Activated CD4-positive, CD25-positive, alpha-beta regulatory T cell (primary cell): ENCODE measurements at places on chromosomes 12 and 14.

GRCh38 chr12:78792052-78792698 lies 72.4 kb upstream of the SYT1 start:
- DNase-seq: no peak

DNA sequence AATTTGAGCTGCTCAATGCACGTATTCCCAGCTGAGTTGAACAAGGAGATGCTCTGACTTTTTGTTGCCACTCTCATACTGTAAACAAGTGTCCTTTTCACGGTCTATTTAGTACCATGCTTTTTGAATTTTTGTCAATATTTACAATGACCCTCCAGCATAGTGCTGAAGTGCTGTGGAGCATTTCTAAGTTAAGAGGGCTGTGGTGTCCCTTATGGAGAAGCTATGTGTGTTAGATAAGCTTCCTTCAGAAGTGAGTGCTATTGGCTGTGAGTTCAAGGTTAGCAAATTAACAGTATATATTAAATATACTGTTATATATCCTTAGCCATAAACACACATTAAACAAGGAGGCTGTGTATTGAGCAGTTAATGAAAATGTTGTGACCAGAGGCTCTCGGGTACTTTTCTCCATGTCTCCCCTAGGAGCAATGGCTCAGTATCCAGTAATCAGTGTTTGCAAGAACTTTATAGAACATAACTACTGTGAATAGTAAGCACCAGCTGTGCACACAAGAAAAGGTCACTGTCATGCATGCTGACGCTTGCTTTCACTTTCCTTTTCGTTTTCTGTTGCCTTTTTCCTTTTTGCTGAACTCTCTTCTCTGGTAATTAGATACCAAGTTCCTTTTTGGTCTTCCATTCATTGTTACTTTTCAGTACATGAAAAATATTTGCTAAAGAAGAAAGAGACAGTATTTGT lies 187.2 kb upstream of the NEDD1 start:
- DNase-seq: no peak

DNA sequence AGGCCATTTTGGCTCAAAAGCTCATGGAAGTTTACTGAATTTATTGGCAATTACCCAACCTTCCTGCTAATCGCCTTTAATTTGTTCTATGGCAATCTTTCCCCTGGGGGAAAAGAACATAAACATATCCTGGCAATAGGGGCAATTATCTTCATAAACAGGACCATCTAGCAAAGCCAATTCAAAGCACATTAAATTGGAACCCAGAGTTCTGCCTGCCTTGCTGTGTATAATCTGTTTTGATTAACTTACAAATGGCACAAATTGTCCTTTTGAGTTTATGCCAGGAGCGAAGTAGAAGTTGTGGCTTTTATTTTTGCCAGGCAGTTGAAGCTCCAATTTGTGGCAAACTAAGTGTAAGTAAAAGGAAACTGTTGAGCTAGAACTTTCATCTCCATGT lies 68.6 kb downstream of the C12orf50 start:
- DNase-seq: no peak

DNA sequence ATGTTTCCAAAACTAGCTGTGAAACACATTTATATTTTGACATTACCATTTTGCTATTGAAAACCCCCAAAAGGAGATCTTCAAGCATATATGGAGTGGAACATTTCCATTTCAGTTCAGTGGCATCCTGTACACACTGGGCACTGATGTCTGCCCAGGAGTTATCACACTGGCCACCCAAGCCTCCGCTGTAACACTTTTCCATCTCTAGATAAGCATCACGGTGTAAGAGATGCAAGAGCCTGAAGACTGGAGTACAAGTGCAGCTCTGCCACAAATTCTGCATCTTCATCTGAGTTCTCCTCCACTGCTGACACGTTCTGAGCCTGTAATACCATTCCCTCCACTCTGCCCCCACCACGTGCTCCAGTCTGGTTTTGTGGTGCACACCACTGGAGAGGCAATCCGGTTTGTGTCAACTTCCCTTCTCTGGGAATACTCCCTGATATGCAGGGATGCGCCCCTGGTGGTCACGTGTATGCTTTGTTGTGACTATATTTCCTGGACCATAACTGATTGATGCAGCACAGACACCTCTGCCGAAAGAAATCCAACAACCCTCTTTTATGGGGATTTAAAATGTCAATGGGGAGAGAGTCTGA lies 12.7 kb downstream of the SPTLC2 start:
- no peak for DNase-seq

- DNase-seq: no peak
Observed at GRCh38 chr12:48280572-48280971, 70.1 kb downstream of the ZNF641 start.

- no peak for DNase-seq
Observed at GRCh38 chr12:10155966-10156365, 16.0 kb downstream of the OLR1 start.

- no peak for DNase-seq
Observed at GRCh38 chr14:43449291-43449690, 1057.8 kb downstream of the FSCB start.

- DNase-seq: no peak
Observed at GRCh38 chr14:52596861-52597260, 44.2 kb downstream of the GPR137C start.

DNA sequence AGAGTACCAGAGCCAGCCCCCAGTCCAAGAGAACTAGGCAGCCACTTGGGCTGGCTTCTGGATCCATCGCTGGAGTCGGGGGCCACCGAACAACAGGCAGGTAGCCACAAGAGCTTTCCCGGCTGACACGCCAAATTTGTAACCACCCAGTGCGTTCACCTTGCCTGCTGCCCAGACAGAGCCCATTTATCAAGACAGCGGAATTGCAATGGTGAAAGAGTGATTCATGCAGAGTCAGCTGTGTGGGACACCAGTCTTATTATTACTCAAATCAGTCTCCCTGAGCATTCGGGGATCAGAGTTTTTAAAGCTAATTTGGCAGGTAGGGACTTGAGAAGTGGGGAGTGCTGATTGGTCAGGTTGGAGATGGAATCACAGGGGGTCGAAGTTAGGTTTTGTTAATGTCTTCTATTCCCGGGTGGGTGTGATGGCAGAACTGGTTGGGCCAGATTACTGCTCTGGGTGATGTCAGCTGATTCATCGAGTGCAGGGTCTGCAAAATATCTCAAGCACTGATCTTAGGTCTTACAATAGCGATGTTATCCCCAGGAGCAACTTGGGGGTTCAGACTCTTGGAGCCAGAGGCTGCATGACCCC lies 64.3 kb downstream of the PDE6H start:
- DNase-seq: no peak

GRCh38 chr14:22088614-22089342 lies 415.2 kb upstream of the OR4E1 start:
- DNase-seq: no peak

DNA sequence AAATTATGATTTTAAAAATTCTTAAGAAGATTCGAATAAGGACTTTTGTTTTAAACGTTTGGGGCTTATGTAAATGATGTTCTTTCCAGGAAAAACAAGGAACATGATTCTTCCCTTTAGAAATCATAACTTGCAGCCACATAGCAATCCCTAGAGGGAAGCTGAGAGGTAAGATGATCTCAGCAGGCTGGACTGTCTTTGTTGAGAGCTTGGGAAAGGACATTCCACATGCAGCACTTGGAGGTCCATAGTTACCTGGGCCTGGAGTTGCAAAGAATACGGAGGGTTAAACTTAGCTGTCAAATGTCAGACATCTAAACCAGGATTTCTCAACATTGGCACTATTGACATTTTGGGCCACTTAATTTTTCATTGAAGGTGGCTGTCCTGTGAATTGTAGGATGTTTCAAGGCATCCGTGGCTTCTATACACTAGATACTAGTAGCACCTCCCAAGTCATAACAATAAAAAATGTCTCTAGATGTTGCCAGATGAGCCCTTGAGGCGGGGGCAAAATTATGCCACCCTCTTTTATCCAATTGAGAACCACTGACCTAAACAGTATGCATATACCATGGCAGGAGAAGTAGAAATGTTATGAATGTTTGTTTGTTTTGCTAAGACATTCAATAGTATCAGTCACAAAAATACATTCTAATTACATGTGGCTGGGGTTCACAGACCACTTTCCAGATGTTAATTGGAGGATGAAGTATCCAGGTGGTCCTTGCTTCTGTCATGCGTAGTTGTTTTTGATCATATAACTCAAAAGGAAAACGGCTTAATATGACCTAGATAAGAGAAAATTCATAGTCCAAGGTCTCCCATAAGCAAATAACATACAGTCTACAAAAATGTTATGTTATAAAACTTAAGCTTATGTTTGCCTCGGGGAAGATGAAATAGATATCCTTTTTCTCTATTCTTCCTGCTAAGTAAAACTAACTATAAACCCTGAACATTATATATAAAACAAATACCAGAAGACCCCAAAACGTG lies 30.5 kb downstream of the TTC6 start:
- no peak for DNase-seq

DNA sequence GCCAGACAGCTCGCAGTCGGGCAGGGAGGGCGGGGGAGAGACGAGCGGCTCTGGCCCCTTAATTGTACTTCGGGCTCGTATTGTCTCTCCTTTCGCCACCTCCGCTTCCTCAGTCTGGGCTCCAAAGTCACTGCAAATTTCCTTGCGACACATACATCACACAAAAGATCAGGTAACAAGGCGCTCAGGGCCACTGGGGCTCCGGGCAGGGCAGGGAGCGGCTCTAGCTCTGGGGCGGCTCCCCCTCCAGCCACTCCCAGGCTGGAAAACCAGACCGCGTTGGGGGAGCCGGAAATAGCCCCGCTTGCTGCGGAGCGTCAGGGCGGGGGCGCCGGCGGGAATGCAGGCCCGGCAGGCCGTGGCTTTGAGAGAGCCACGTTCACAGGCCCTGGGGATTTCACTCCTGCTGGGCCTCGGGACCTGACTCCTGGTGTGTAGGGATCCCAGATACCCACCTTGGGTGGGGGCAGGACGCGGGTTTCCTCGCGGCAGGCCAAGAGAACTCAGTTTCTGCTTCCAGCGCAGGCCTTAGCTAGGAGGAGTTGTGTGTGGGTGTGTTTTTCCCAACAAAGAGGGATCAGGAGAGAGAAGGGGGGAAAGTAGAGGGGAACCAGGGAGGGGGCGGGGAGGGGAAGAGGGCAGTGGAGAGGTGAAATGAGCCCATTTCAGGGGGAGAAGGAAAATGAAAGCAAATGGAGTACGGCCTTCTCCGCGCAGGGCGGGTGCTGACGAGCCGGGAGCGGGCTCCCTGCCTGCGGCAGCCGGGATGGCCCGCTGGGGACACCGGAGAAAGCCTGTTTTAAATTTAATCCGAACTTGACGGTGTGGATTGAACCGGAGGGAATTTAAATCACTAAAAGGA lies 4.4 kb upstream of the HOXC9 start:
- no peak for DNase-seq

GRCh38 chr12:41205070-41205709 lies 17.1 kb downstream of the PDZRN4 start:
- DNase-seq: no peak

DNA sequence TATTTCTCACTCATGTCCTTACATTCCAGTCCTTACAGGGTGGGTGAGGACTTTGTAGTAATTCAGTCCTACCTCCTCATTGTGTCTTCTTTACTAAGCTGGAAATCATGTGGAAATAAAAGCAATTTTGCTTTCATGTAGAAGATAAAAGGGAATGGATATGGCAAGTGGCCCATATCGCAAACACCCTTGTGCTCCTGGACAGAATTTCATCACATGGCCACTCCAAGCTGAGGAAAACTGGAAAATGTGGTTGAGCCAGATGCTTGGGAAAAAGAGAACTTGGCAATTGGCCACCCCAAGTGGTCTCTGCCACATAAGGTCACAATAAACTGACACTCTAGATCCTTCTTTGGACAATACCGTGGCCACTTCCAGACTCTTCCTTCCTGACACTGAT lies 64.2 kb upstream of the IFNG-AS1 start:
- no peak for DNase-seq

- no peak for DNase-seq
Observed at GRCh38 chr14:51482102-51482501, 169.6 kb upstream of the FRMD6 start.

DNA sequence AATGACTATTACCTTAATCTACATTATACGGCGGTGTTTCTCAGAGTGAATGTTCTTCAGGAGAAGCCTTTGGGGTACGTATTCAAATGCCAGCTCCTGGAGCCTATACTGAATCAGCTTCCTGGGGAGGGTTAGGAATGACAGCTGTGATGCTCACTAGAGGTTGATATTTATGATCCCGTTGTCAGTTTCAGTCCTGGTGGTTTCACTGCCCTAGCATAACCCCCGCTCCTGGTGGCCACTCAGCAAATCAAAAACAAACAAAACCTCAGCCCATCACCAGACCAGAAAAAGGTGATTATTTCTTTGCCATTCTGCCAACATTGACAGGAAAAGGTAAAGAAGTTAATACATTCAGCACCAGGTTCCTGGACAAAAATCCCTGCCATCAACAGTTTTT lies 136.5 kb upstream of the CRY1 start:
- DNase-seq: no peak

DNA sequence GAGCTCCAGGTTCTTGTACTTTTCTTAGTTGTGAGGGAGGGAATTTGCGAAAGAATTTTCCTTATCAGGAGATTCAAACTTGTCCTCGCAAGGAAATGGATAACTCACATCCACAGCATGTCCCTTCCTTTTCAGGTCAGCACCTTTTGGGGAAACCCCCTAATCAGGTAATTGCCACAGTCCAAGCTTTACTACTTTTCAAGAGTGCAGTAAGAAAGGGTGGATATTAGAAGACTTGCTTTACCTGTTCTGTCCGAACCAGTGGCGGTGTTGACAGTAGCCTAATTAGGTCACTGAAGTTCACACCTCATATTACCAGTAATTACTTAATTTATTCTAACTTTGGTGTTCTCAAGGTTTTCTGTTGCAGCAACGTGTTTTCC lies 6.7 kb upstream of the C12orf50 start:
- no peak for DNase-seq

DNA sequence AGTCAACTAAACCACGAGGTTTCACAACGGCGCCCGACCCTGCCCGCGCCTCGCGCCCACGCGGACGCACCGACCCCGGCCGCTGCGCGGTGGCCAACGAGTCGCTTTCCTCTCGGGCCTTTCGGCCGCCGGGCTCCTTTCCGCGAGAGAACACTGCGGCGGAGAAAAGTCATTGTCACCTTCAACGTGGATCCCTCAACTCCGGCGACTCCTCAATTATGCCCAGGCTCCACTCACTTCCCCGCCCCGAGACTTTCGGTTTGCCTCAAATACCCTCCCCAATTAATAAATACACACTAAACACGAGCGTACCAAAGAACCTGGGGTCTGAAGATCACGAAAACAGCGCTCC lies 450 bp downstream of the SINHCAF start:
- no peak for DNase-seq

- DNase-seq: no peak
Observed at GRCh38 chr12:104944252-104944651, 13.8 kb downstream of the SLC41A2 start.

GRCh38 chr12:98002887-98003493 lies 512.4 kb upstream of the TMPO start:
- no peak for DNase-seq

DNA sequence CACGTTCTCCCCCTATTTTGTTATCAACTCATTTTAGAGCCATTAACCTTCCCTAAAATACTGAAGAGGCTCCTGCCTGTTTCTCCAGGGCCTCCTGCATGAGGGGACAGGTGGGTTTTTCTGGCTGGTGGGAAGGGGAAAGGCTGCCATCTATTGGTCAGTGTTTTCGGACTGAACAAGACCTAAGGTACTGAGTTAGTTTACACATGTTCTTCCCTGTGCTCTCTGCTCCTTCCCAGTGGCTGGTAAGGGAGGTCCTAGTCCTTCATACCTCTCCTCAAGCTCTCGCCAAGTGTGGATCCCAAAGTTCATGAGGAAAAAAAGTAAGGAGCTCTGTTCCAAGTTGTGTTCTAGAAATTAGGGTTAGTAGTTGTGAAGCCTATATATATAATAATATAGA lies 357.5 kb downstream of the FSCB start:
- no peak for DNase-seq

- DNase-seq: no peak
Observed at GRCh38 chr14:65268594-65268993, 143.9 kb upstream of the FUT8 start.

GRCh38 chr12:130320536-130320935 lies 17.2 kb upstream of the PIWIL1 start:
- no peak for DNase-seq
